BJ (cell line): ENCODE measurements at places on chromosomes 2 and 18.

- DNase-seq = no peak
Observed at GRCh38 chr18:62522178-62522503, 684 bp upstream of the ZCCHC2 start.

- DNase-seq = no peak
Observed at GRCh38 chr2:186641132-186641806, 51.4 kb downstream of the ITGAV start.

- DNase-seq = no peak
Observed at GRCh38 chr2:58304843-58305242, 63.7 kb upstream of the FANCL start.

DNA sequence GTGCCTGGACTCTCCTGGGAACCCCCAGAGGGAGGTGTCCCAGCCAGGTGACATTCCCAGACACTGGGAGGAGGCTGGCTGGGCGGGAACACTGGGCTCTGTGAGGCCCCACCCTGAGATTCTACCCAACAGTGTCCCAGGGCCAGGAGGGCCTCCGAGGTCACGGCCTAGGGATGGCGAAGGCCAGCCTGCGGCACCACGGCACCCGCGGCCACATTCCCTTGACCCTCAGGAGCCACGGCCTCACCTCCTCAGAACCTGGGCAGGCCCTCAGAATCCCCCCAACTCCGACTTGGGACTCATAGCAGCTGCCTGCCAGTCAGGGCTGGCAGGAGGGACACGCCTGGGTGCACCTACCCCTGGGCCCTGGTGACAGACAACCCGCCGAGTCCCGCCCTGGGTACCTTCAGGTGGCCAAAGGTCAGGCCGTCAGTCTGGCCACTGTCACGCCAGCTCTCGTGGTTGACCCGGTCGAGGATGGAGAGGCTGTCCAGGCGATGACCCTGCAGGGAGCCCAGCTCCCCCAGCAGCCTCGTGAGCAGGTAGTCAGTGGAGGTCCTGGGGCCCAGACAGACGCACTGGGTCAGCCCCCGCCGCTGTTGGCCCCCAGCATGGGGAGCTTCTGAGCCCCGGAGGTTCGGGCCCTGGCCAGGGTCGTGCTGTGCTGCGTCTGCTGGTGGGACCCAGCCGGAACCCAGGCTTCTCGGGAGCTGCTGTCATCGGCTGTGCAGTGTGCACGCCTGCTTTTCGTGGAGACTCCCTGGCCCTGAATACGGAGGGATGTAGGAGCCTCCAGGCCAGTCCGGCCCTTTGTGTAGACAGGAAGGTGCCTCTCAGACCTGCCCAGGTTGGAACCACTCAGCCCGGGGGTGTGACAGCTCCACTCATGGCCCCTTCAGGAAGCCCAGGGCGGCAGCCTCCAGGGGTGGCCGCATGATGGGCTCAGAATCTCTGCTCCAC is 6.1 kb downstream of the MAB21L4 start:
- DNase-seq = no peak

DNA sequence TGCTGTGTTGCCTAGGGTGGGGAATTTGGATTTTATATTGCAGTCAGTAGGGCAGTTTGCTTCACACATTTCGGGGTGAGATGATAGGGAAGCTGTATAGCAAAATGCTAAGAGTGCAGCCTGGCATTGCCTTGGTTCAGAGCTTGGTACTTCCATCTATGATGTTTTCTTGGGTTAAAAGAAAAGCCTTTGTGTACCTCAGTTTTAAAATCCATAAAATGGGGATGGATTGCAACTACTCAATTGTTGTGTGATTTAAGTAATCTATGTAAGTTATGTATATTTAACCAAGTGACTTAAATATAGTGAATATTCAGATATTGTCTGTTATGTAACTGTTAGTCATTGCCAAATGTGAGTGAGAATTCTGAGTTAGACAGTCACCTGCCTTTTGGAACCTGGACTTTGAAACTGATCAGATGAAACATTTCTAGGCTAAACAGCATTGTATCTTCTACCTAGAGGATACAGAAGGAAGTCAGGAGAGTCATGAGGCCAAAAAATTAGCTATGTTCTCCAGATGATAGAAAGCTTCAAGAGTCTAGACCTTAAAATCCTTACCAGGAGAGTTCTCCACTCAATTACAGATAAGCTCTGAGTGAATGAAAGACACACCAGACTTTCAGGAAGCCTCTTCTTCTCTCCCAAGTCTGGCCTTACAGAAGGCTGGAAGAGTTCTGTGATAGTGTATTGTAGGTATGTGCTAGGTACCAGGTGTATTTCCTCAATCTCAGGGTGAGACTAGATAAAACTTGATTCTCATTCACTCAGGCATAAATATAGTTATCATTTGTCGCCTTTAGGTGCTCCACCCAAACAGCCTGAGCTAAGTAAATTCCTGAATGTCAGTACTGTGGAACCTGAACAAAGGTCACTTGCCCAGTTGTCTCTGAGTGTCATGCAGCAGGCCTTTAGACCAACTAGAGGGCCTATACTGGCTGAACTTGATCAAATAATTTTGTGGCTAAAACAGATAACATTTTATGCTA is 7.5 kb downstream of the RIOK3 start:
- no peak for DNase-seq

- no peak for DNase-seq
Observed at GRCh38 chr18:68942230-68942629, 144.3 kb downstream of the CCDC102B start.

DNA sequence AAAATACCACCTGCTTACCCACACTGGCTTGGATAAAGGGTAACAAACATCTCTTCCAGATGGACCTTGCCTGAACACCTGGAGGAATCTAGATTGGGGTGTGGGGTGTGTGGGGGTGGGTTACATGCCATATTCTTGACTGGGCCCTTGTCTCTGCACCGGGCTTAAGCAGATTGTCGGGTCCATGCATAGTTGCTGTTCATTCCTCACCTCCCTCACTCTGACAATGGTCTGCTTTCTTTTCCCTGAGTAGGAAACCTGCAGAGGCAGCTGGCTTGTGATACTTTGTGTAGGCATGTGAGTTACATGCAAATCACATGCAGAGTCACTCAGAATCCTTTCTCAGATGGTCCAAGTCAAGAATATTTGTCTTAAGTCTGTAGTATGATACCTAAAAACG is 112.8 kb upstream of the GLS start:
- no peak for DNase-seq

GRCh38 chr2:38213619-38214167 is 137.7 kb upstream of the CYP1B1 start:
- DNase-seq = no peak

DNA sequence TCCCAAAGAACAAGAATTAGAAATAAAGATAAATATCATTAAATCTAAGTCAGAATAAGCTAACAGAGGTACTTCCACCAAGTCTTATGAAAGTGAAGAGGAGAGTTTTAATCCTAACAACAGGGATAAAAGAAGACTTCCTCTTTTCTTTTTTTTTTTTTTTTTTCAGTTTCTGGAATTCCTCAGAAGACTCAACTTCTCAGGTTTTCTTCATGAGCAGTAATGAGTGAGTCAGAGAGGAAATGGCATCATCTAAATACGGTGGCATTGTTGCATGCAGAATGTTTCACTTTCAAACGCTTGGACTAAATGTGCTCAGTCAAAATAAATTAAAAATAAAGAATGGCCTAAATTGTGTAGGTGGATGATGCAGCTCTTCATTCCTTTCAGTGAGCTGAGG is 45.6 kb upstream of the ARHGAP15 start:
- DNase-seq = peak; percentile 41

DNA sequence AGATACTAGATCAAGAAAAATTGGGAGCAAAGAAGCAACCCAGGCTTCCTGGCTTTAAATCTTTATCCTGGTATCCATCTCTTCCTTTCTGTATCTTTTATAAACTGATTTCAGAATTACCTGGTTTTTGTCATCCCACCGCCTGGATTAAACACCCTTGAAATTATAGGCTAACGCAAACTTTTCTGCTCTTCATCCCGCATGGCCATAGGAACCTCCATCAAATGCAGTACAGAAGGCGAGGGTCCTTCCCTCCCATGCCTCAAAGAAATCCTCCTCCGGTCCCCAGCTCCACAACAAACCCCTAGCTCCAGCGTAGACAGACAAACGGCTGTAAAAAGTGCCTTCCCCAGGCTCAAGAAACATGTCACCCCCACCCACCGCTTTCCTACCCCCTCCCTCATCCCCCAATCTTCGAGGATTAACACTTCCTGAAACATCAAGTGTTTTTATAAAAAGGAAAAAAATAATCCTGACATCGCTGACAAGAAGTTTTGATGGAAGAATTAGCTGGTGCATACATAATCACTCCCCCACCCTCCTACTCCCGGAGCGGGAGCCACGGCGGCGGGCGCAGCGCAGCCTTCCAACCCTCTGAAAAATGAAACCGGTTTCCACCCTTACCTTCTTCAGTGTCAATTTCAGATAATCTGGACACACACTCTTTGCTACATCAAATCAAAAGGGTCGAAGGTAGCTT is 7.6 kb downstream of the DLX1 start:
- DNase-seq = no peak

GRCh38 chr2:20689428-20690264 is 22.7 kb downstream of the GDF7 start:
- no peak for DNase-seq

- peak; percentile 66 for DNase-seq
Observed at GRCh38 chr2:7191932-7192331, 274.7 kb downstream of the RNF144A start.

DNA sequence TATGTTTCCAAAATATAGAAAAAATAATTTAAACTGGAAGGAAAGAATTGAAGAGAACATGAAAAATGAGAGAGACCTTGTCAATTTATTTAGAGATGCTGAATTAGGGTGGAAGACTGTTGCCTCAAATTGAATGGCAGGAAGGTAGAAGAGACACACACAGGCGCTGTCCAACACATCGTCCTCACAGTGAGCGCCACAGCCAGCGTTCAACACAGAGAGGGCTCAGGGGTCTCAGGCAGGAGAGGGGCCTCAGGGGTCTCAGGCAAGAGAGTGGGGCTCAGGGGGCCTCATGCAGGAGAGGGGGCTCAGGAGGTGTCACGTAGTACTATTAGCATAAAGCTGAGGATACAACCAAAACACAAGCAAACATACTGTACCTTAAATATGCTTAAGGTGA is 65.7 kb downstream of the TMEM18 start:
- DNase-seq = no peak

GRCh38 chr2:36740061-36740460 is 43.6 kb downstream of the VIT start:
- DNase-seq = no peak

- no peak for DNase-seq
Observed at GRCh38 chr18:13613591-13614501, 112.5 kb downstream of the FAM210A start.

DNA sequence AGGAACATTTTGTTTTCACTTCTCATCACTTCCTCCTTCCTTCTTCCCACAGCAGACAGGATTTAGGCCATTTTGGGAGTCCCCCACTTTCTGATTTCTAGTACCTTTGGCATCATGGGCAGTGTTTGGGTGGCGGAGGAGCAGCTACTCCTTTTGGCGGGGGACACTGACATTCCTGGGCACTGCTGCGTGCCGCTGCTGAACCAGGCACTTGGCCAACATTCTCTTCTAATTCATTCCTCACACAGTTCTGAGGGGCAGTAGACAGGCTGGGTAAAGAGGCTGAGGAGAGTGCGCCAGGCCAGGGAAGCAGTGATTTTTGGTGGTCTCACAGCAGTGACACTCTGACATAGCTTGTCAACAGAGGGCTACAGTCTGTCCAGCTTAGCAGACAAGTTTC is 270.2 kb downstream of the LOXHD1 start:
- DNase-seq = no peak

DNA sequence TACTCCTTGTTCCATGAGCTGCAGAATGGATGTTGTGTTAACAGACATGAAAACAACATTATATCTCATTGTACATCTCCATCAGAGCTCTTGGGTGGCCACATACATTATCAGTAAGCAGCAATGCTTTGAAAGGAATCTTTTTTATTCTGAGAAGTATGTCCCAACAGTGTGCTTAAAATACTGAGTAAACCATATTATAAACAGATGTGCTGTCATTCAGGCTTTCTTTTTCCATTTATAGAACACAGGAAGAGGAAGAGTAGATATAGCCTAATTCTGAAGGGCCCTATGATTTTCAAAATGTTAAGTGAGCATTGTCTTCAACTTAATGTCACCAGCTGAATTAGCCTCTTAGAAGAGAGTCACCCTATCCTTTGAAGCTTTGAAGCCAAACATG is 44.3 kb upstream of the CABYR start:
- no peak for DNase-seq

DNA sequence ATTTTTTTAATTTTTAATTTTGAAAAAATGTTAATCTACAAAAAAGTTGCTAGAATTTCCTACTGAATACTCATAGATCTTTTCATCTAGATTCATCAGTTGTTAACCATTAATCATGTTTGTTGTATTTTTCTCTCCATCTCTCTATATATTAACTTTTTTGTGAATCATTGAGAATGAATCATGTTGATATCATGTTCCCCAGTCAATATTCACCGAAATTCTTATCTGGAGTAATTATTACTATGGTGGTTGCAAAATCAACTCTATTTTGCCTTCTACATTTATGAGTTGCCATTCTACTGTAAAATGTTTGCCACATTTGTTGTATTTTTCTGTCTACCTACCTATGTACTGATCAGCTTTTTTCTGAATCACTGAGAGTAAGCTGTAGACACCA is 154.0 kb downstream of the SPP2 start:
- no peak for DNase-seq

- no peak for DNase-seq
Observed at GRCh38 chr2:201883606-201884369, 77.5 kb downstream of the CDK15 start.

GRCh38 chr18:38900445-38900844 is 1334.8 kb upstream of the CELF4 start:
- DNase-seq = no peak
